Vagina (tissue), 2 donors: ENCODE measurements at places on chromosomes 4 and X.

DNA sequence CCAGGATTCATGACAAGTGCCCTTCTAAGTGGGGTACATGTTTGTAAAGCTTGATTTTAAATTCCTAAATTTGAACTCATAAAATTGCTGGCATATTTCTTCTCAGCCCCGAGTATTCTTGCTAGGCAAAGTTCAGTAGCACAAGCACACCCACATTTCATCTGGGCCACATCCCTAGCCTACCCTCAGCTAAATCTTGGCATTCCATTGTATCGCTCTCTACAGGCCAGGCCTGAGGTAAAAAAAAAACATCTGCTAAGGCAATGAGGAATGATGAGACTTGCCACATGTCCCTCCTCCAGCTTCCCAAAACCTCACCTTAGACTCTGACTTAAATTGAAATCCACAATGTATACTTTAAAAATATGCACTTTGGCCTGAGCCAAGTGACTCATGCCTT, 51.4 kb upstream of the VCX3B start:
- DNase-seq, result no peak

GRCh38 chr4:174538876-174539250, 16.6 kb upstream of the HPGD start:
- DNase-seq, result no peak

- DNase-seq, result no peak
Measured at GRCh38 chr4:164446516-164446915, 307.4 kb upstream of the SMIM31 start.

GRCh38 chr4:156820931-156821330, 150.7 kb downstream of the PDGFC start:
- DNase-seq, result no peak
